ENCODE measurements at places on chromosomes 2 and 18. TPM values are rescaled to one million over a fixed set of nuclear protein-coding genes. Genes with fewer than 3 reads are reported as not detected.

The GNLY gene
- not detected for total RNA-seq

The SIX3 gene
- 1.6 TPM for total RNA-seq

The SANBR gene
- total RNA-seq, result 7.9 TPM

The FN1 gene
- 264 TPM for total RNA-seq

The FBXO41 gene
- total RNA-seq, result 3.9 TPM

The KCNK3 gene
- total RNA-seq, result 0.84 TPM

The NRP2 gene
- 157 TPM for total RNA-seq

The SRD5A2 gene
- total RNA-seq, result not detected

The CENPO gene
- 43.1 TPM for total RNA-seq

The RETREG2 gene
- 75.7 TPM for total RNA-seq

The SERPINB4 gene
- not detected for total RNA-seq

The CAPN14 gene
- not detected for total RNA-seq

The PDK1 gene
- total RNA-seq, result 5.3 TPM

The ASPRV1 gene
- total RNA-seq, result 0.10 TPM

The PSMA8 gene
- not detected for total RNA-seq

The ZC3H6 gene
- total RNA-seq, result 0.29 TPM

The IDH1 gene
- total RNA-seq, result 76.4 TPM

The IL36RN gene
- 0.13 TPM for total RNA-seq

The PARD3B gene
- total RNA-seq, result 0.83 TPM

The FABP1 gene
- total RNA-seq, result not detected

The CTAGE1 gene
- not detected for total RNA-seq

The ELOA2 gene
- not detected for total RNA-seq

The NTSR2 gene
- total RNA-seq, result not detected

The ASXL3 gene
- not detected for total RNA-seq

The ATP6V1B1 gene
- 2.0 TPM for total RNA-seq

The ERICH2 gene
- total RNA-seq, result not detected

The LGALSL gene
- 10.1 TPM for total RNA-seq

The CD302 gene
- 2.5 TPM for total RNA-seq

All from A549 treated with ZK216348 at 1 μM for 4 hours (cell line).